ENCODE measurements at places on chromosomes 1 and 21.

- no peak for DNase-seq
Measured at GRCh38 chr1:191343816-191344215, 814.4 kb upstream of the RGS18 start.

- peak; percentile 27 for DNase-seq
Measured at GRCh38 chr1:223197923-223198627, 55.0 kb upstream of the TLR5 start.

- no peak for DNase-seq
Measured at GRCh38 chr1:57109247-57109646, 143.4 kb upstream of the C8B start.

DNA sequence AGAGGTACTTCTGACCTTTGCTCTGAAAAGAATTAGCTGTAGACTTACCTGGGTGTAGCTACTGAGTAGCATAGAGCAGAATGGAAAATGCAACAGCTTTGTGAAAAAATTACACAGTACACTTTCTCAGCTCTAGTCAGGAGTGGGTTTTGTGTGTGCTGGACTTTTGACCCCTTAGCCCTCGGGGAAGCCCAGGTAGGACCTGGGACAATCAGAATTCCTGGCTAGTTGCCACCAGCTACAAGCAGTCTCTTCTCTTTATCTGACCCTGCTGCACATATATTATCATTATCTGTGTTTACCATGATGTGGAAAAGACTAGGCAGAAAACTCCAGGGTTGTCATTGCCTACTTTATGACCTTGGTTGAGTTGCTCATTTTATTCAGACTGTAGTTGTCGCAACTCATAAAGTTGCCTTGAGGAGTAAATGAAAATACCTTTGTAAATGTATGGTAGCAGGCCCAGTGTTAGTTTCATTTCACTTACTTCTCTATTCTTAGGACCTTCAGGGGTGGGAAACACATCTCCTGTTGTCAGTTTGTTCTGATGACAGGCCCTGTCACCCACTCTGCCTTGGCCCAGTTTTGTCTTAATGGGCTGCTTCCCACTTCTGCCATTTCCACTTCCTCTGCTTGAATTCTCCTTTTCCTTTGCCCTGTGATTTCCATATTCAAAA is 5.4 kb downstream of the NEK7 start:
- DNase-seq, result no peak

DNA sequence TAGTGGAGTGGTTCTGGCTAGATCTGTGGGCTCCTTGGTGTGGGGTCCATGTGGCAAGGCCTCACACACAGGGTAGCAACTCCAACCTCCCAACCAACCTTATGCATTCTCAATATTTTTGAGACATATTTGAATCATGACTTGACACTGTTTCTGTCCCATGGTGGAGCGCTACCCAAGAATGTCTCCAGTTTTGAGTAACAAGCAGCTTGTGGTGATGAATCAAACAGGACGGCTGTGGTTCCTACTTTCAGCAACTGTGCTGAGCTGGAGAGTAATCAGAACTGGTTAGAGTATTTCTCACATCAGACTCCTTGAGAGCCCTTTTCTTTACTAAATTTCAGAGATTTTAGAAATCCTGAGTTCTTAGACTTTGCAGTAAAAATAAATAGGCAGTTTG is 3.1 kb downstream of the LCE3D start:
- peak; percentile 70 for DNase-seq

GRCh38 chr1:51623025-51623424 is 6.1 kb downstream of the OSBPL9 start:
- no peak for DNase-seq

DNA sequence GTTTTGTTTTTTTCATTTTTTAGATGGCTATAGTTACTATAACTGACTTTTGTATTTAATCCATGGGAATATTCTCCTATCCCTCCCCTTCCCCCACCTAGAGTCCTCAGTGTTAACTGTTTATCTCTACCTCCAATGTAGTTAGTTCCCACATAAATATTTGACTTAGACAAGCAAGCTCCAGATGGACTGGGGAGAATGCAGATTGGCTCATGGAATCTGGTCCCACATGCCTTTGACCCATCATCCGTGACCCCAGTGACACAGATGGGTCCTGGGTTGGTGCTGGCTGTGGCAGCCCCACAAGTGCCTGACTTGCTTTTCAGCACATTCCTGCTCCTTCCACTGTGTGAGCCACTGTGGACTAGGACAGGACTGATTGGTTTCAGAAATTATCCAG is 41.8 kb downstream of the ATP2B4 start:
- no peak for DNase-seq

DNA sequence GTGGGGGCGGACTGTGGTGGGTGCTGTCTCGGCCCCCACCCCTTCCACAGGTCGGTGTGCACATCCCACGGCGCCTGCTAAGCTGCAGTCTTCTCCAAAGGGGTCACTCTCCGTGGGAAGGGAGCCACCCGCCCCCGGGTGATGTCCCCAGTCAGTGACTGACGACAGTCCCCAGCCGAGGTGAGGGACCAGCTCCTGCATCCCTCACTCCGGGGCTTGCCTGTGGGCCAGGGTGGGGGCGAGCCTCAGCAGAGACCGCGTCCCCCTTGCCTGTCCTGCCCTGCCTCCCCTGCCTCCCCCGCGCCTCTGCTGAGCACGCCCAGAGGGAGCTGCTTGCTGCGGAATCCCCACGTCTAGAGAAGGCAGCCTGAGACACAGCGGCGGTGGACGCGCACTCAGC is 35.9 kb upstream of the PDE9A start:
- DNase-seq, result no peak

GRCh38 chr1:46464013-46464548 is 25.6 kb upstream of the DMBX1 start:
- DNase-seq, result no peak

GRCh38 chr1:156504438-156504813 is 3.9 kb upstream of the MEF2D start:
- peak; percentile 73 for DNase-seq

Measured in activated CD8-positive, alpha-beta memory T cell treated with anti-CD3 and anti-CD28 coated beads, Interleukin-2, amount 10 ng/mL, durations not matched to agents 7 days and 5 days (primary cell).